Type B pancreatic cell (in vitro differentiated cells): ENCODE measurements at places on chromosomes 6 and 20.

DNA sequence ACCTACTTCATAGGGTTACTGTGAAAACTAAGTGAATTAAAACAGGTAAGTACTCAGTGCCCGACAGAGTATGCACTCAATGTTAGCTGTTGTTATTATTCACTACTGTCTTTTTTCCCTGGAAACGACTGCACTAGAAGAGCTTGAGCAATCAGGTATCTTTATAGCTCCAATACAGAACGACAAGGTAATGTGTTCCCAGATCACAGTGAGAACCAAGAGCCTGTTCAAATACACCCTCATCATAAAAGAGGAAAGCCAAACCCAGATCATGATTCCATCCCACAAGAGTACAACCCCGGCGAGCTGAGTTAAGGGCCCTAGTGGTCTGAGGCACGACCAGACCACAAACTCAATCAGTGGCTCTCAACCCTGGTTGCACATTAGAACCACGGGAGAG lies 9.8 kb downstream of the MRPS18A start:
- H3K4me3 ChIP-seq: no peak overlapping the region
- peaks cover 24% of the 10 kb centered on the region for H3K4me1 ChIP-seq
- H3K27ac ChIP-seq: no peak overlapping the region
- H3K36me3 ChIP-seq: peaks cover 23% of the 10 kb centered on the region

DNA sequence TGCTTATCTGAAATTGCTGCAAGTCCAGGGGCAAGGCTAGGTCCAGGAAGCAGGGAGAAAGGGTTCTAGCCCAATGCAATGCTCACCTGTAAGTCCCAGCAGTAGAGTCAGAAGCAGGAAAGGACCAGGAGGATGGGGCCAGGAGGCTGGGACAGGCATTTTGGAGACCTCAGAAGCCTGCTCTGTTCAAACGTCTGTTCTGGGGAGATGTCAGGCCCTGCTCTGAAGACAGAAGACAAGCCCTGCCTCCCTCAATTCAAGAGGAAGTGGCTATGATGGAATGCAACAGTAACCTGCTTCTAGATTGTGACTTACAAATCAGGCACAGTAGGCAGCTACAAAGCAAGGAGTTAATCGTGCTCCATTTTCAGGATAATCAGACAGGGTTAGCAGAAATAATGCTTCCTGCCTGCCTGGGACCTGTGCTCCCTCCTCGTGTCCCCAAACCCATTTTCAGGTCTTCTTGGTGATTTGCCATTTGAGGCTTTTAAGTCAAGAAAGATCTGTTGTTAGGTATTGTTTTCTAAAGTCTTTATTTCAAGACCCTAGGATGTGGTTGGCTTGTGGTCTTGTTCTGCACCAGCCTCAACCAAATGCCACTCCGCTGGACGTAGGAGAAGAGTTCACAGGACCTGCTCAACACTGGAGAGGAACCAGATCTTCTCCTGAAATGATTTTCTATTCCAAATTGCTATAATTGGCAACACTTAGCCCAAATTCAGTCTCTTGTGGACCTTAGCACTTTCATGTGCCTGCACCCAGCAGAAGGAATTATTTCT lies at the start of gene SIRPG:
Gene SIRPG, minus strand, starts transcription at position 224 of the 779 bp plus-strand sequence. Its CDS starts 65 bp downstream, at position 159.
- H3K4me1 ChIP-seq: no peaks in the 10 kb centered on the region
- no peaks in the 10 kb centered on the region for H3K36me3 ChIP-seq
- no peak within 1 kb of the TSS for H3K27ac ChIP-seq
- DNase-seq: no peak
- H3K27me3 ChIP-seq: peaks cover 21% of the 10 kb centered on the region

DNA sequence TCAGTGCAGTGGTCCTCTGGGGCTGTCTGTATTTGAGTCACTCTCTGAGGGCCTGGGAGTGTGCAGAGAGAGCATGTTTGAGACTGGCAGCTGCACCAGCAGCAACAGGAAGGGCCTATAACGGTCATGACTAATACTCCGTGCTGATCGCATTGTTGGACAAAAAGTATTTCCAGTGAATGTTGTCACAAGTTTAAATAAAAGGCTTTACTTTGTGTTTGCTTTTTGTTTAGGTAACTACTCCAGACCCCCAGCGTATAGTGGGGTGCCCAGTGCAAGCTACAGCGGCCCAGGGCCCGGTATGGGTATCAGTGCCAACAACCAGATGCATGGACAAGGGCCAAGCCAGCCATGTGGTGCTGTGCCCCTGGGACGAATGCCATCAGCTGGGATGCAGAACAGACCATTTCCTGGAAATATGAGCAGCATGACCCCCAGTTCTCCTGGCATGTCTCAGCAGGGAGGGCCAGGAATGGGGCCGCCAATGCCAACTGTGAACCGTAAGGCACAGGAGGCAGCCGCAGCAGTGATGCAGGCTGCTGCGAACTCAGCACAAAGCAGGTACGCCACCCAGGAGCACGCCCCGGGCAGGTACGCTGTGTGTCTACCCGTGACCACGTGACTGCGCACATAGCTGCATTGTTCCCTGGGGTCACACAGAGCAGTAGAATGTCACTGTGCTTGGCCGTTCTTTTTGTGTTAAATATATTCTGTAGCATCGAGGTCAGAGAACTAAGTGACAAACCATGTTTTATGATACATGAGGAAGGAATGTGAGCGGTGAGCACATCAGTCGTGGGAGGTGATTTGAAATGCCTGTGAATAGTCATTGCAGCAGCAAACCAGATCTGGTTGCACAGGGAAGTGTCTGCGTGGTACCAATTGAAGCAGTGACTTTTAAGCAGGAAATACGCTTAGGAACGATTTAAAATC lies 174.7 kb downstream of the TMEM242 start:
- peak overlapping the region; percentile 62 for H3K27ac ChIP-seq
- H3K4me3 ChIP-seq: no peak overlapping the region
- no peaks in the 10 kb centered on the region for H3K27me3 ChIP-seq
- peaks cover 24% of the 10 kb centered on the region for H3K36me3 ChIP-seq

GRCh38 chr6:100268326-100268725 lies 196.4 kb downstream of the SIM1 start:
- H3K36me3 ChIP-seq: no peaks in the 10 kb centered on the region
- H3K4me1 ChIP-seq: peaks cover 13% of the 10 kb centered on the region
- no peaks in the 10 kb centered on the region for H3K27me3 ChIP-seq
- DNase-seq: no peak

GRCh38 chr20:16147216-16147615 lies 426.0 kb downstream of the KIF16B start:
- H3K27ac ChIP-seq: no peak overlapping the region
- H3K27me3 ChIP-seq: no peaks in the 10 kb centered on the region
- H3K4me3 ChIP-seq: no peak overlapping the region
- no peaks in the 10 kb centered on the region for H3K36me3 ChIP-seq
- H3K4me1 ChIP-seq: no peaks in the 10 kb centered on the region

DNA sequence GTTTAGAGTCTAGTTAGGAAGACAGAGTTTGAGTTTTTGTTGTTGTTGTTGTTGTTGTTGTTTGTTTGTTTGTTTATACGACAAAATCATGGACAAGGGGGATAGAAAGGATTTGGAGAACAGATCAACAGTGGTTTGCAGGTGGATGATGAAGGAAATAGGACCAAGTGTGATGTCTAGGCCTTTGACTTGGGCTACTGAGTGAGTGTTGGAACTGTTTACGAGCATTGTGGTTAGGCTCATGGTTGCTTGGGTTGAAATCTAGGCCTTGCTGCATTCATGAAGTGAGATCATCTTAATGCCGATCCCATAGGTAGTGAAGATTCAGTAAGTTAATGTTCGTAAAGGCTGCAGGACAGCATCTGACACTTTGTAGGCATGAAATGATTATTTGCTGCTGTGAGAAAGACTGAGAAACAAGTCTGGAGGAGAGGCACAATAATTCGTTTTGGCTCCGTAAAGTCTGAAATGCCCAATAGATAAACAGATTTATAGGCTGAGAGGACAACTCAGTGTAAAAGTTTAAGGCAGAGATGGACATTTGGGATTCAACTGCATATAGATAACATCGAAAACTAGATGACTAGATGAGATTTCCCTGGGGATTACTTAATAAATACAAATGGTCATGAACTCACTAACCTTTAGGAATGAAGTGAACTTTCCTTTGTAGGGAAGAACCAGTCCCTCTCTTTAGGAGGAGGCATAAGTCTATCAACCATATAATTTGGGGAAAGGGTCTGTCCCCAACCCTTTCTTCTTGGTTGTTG lies 70.0 kb downstream of the HDDC2 start:
- H3K27me3 ChIP-seq: no peaks in the 10 kb centered on the region
- peaks cover 41% of the 10 kb centered on the region for H3K4me1 ChIP-seq
- DNase-seq: no peak
- peak overlapping the region; percentile 91 for H3K27ac ChIP-seq
- H3K36me3 ChIP-seq: peaks cover 12% of the 10 kb centered on the region

- H3K36me3 ChIP-seq: no peaks in the 10 kb centered on the region
- H3K27me3 ChIP-seq: peaks cover 21% of the 10 kb centered on the region
- H3K4me1 ChIP-seq: no peaks in the 10 kb centered on the region
- no peak overlapping the region for H3K27ac ChIP-seq
- DNase-seq: no peak
Measured at GRCh38 chr20:33009214-33010132, 2.0 kb downstream of the BPIFB2 start.

GRCh38 chr6:106724848-106725247 lies 95.5 kb downstream of the QRSL1 start:
- peaks cover 17% of the 10 kb centered on the region for H3K4me1 ChIP-seq
- no peak overlapping the region for H3K27ac ChIP-seq
- H3K36me3 ChIP-seq: peaks cover 3% of the 10 kb centered on the region
- DNase-seq: no peak

DNA sequence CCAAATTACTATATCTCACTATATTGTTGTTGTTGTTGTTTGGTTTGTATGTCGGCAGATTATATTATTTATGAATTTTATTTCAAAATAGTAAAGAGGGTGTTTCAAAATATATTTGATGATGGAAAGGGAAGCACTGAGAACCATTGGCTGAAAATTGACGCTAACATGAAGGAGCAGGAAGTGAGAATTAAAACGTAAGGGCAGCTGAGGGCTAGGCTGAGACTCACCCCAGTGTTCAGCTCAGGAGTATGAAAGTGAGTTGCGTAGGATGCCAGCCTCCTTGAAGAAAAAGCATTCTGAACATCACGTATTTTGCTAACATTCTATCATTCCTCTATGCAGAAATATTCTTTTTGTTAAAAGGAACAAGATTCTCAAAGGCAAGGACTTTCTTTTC lies 10.7 kb upstream of the IPCEF1 start:
- no peaks in the 10 kb centered on the region for H3K36me3 ChIP-seq
- no peak for DNase-seq

- H3K4me1 ChIP-seq: no peaks in the 10 kb centered on the region
- no peak overlapping the region for H3K4me3 ChIP-seq
- no peaks in the 10 kb centered on the region for H3K36me3 ChIP-seq
Measured at GRCh38 chr20:23870461-23870860, 9.1 kb downstream of the CST5 start.

- no peaks in the 10 kb centered on the region for H3K36me3 ChIP-seq
- no peak overlapping the region for H3K4me3 ChIP-seq
- peaks cover 3% of the 10 kb centered on the region for H3K27me3 ChIP-seq
- no peaks in the 10 kb centered on the region for H3K4me1 ChIP-seq
Measured at GRCh38 chr6:101001012-101001411, 119.9 kb upstream of the ASCC3 start.

- H3K27me3 ChIP-seq: peaks cover 5% of the 10 kb centered on the region
- H3K27ac ChIP-seq: no peak overlapping the region
- H3K4me3 ChIP-seq: no peak overlapping the region
- DNase-seq: no peak
- H3K4me1 ChIP-seq: peaks cover 15% of the 10 kb centered on the region
Measured at GRCh38 chr6:105202486-105202885, 22.7 kb upstream of the POPDC3 start.
